Parietal lobe (tissue), 2 donors: ENCODE measurements at places on chromosomes 12 and 14. TPM values are rescaled to one million over a fixed set of nuclear protein-coding genes. Genes with fewer than 3 reads are reported as not detected.

Gene ERBB3
- total RNA-seq, result 3.4 TPM

Gene TAS2R43
- 31.9 TPM for total RNA-seq

Gene PPP1R3E
- total RNA-seq, result 12.8 TPM

Gene TCL1A
- not detected for total RNA-seq

Gene RTL1
- total RNA-seq, result not detected

Gene CD27
- total RNA-seq, result 0.63 TPM

Gene NTF3
- 8.5 TPM for total RNA-seq

Gene RND1
- total RNA-seq, result 29.1 TPM

Gene C12orf50
- 0.31 TPM for total RNA-seq

Gene FOXG1
- total RNA-seq, result 80.4 TPM

Gene LALBA
- total RNA-seq, result not detected

Gene RIC8B
- total RNA-seq, result 37.9 TPM

Gene CLEC14A
- total RNA-seq, result 4.1 TPM

Gene CCDC177
- total RNA-seq, result 8.8 TPM

Gene ACSS3
- 6.3 TPM for total RNA-seq

Gene LRCOL1
- total RNA-seq, result not detected

Gene CDKN1B
- 119 TPM for total RNA-seq

Gene NEDD8
- total RNA-seq, result 62.3 TPM

Gene AKAP3
- total RNA-seq, result 2.5 TPM

Gene KRT78
- total RNA-seq, result not detected

Gene DPF3
- total RNA-seq, result 13.1 TPM

Gene PIANP
- total RNA-seq, result 4.1 TPM
